ENCODE measurements at places on chromosomes 11 and 22. TPM values are rescaled to one million over a fixed set of nuclear protein-coding genes. Genes with fewer than 3 reads are reported as not detected.

The ADM gene
- polyA plus RNA-seq = 10.9 TPM

The MS4A4A gene
- 11.9 TPM for polyA plus RNA-seq

The PRR33 gene
- polyA plus RNA-seq = 0.11 TPM

The MS4A12 gene
- polyA plus RNA-seq = not detected

The UPB1 gene
- 1.9 TPM for polyA plus RNA-seq

The AAMDC gene
- polyA plus RNA-seq = 57.3 TPM

The LMNTD2 gene
- polyA plus RNA-seq = 2.2 TPM

The CASP1 gene
- 26.5 TPM for polyA plus RNA-seq

The OR5T1 gene
- polyA plus RNA-seq = not detected

The OTOG gene
- 0.11 TPM for polyA plus RNA-seq

The SULT4A1 gene
- 1.1 TPM for polyA plus RNA-seq

The CEP164 gene
- polyA plus RNA-seq = 43.6 TPM

The SAA1 gene
- polyA plus RNA-seq = not detected

The HMOX1 gene
- 10.5 TPM for polyA plus RNA-seq
